ENCODE measurements at places on chromosomes 5 and 9.

- no peak for DNase-seq
These were observed 7.1 kb downstream of the SPACA9 start for GRCh38 chr9:132885720-132886333.

GRCh38 chr5:122421374-122422079 lies 109.5 kb downstream of the SNCAIP start:
- no peak for DNase-seq

GRCh38 chr5:14242871-14243383 lies 99.8 kb downstream of the TRIO start:
- DNase-seq, result no peak

GRCh38 chr5:133683646-133684596 lies 71.6 kb upstream of the FSTL4 start:
- DNase-seq, result no peak

DNA sequence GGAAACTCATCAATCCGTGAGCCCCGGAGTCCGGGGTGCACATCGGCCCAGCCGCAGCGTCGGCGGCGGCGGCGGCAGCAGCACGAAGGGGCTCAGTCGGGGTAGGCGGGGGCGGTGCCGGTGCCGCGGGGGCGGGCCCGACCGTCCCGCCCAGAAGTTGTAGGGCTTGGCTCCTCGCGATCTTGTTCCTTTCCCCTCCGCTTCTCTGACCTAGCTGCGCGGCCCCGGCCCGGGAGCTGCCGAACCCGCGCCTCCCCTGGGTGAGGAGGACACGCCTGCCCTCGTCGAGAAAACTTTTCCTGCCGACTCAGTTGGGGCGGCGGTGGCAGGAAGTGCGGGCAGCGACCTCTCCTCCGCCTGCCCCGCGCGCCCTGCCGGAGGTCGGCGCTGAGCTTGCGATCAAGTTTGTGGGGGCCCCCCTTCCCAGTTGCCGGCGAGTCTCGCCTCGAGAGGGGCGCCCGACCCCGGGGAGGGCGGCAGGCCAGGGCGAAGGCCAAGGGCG lies at the start of gene MAN2A1:
Gene MAN2A1, plus strand, starts transcription at position 188 of the 502 bp plus-strand sequence. CDS start 491 bp downstream, outside the sequence.
- DNase-seq, result peak; percentile 71

- DNase-seq, result no peak
These were observed 193.5 kb upstream of the KLF9 start for GRCh38 chr9:70607926-70608325.

GRCh38 chr9:102403514-102403913 lies 591.6 kb upstream of the CYLC2 start:
- DNase-seq, result no peak

DNA sequence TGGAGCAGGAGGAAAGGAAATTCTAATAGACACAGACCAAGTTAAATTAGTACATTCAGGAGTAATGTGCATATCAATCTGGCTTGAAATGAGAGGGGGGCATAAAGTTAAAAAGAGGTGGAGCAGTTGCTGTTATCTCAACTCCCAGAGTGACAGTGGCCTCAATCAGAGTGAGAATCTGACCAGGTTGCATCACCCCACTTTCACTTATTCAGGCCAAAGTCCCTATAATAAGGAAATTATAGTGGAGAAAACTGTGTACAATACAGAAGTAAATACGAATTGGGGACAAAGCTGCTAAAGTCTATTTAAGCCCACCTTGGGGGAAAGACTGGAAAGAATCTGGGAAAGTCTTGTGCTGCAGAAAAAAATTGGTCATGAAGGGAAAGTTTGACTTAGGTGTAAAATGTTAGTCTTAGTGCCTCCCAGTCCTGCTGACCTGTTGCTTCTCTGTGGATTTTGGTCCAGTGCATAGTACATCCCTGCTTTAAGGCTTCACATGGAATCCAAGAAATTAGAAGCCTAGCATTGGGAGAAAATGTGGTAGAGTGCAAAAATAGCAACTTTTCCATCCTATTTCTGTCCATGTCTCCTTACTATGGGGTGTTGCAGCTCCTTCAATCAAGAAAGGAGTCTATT lies 27.9 kb downstream of the MROH2B start:
- DNase-seq, result no peak
